ENCODE measurements at places on chromosomes 5 and 9.

DNA sequence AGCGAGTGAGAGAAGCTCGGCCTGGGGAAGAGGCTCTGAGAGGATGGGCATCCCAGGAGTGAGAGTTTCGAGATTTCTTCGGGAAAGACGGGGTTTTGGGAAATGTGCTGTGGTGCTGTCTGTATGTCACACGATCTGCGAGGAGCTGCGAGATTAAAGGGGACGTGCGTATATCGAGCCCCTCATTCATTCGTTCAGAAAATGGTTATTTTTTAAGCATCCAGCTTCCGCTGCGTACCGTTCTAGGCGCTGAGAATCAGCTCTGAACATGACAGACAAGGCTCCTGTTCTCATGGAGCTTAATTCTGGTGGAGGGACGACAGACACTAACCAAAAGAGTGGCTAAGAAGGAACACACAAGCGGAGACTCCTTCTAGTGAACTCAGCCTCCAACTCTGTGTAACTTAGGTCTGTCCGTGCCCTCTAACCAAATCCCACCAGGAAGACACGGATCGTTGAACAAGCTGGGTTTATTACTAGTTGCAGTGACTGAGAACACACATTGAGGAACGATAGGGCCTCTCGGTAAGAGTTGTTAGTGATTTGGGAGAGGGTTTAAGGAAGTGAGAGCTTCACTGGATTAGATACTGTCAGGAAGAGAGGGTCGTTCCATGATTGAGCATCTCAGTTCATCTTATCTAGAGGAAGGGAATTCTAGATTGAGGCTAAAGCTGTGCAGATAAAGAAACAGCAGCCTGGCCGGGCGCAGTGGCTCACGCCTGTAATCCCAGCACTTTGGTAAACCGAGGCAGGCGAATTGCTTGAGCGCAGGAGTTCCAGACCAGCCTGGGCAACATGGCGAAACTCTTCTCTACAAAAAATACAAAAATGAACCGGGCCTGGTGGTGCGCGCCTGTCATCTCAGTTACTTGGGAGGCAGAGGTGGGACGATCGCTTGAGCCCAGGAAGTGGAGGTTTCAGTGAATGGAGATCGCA is 1.0 kb upstream of the FBXW11 start:
- no peak for DNase-seq

DNA sequence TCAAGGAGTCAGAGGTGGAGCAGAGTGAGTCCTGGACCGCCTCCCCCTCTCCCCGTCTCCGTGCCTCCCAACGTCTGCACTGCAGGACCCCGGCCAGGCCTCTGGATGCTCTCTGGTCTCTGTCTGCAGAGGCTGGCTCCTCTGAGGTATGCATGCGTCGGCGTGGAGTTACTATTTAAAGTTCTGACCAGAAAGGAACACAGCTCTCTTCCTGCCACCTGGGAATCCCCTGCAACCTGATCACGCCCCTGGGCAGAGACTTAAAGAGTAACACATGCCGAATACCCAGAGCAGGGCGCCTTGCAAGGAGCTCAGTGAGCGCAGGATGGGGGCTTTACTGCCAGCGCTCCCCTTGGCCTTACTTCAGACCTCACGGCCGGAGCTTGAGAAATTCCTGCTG is 16.0 kb downstream of the ANXA6 start:
- DNase-seq, result no peak

DNA sequence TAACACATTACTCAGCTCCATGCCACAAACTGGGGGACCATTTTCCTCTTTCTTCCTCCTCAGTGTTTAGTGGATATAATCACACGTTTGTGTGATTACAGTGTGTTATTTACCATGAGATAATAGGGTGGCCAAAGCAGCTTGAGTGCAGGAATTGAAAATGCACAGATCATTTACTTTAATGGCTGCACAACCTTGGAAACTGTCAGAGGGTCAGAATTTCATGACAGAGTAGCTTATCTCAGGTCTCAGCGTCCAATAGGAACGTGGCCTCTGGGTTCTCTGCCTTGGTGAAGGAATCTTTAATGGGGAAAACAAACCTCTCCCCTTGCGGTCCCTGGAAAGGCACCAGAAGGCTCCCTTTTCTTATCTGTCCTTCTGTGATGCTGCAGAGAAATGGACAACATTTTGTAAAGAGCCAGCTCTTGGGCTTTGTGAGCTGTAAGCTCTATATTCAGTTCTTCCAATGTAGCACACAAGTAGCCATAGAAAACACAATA is 87.4 kb upstream of the CD180 start:
- DNase-seq, result no peak

DNA sequence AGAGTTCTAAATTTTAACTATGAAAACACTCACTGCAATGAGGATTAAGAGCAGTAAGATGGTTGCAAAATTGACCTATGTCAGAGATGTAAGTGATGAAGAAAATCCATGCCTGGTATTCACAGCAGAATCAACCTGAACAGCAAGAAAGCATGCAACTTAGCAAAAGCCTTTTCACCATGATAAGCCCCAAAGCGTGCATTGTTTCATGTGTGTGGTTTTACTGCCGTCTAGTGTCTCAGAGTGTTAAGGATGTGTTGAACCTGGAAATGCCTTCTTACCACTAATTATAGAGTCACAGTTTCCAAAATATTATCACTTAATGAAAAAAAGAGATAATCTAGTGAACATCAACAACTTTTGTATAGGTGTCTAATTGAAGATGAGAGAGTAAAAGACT is 415.2 kb upstream of the TRPC7 start:
- no peak for DNase-seq

- DNase-seq, result no peak
Observed at GRCh38 chr5:41876678-41877077, 6.5 kb upstream of the OXCT1 start.

- no peak for DNase-seq
Observed at GRCh38 chr9:35691334-35691650, 1.6 kb upstream of the TPM2 start.

- peak; percentile 70 for DNase-seq
Observed at GRCh38 chr5:180090098-180090768, 18.7 kb upstream of the RNF130 start.

- no peak for DNase-seq
Observed at GRCh38 chr5:138282920-138283742, 8.7 kb upstream of the GFRA3 start.

GRCh38 chr9:5435912-5436311 is 1.8 kb downstream of the PLGRKT start:
- DNase-seq, result no peak

DNA sequence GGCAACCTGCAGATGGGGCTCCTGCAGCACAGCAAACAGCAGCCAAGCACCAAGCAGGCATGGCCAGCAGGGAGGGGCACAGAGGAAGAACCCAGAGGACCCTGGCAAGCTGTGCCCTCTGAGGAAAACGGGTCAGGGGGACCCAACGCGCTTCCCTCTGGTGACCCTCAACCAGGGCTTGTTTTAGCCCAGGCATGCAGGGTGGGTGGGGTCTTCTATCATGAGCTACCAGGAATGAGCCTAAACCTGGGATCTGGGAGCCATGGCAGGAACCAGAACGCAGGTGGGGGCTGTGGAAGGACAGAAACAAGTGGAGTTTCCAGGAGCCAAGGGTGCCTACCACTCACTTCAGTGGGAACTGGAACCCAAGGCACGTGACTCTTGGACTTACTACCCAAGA is 20.9 kb downstream of the IPPK start:
- DNase-seq, result no peak

DNA sequence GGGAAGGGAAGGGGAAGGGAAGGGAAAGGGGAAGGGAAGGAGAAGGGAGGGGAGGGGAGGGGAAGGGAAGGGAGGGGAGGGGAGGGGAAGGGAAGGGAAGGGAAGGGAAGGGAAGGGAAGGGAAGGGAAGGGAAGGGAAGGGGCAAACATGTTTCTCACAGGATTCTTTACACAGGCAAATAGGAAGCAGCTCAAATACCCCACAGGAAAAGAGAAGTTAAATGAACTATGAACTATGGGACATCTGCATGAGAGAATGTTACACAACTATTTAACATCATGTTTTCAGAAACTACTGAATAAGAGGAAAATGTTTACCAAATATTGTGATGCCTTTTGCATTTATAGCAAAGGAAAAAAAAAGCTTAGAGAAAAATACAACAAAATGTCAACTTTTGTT is 125.4 kb upstream of the SLC30A5 start:
- DNase-seq, result no peak

GRCh38 chr9:16987026-16987425 is 116.6 kb upstream of the BNC2 start:
- no peak for DNase-seq

- no peak for DNase-seq
Observed at GRCh38 chr9:107439991-107440456, 49.5 kb downstream of the KLF4 start.

DNA sequence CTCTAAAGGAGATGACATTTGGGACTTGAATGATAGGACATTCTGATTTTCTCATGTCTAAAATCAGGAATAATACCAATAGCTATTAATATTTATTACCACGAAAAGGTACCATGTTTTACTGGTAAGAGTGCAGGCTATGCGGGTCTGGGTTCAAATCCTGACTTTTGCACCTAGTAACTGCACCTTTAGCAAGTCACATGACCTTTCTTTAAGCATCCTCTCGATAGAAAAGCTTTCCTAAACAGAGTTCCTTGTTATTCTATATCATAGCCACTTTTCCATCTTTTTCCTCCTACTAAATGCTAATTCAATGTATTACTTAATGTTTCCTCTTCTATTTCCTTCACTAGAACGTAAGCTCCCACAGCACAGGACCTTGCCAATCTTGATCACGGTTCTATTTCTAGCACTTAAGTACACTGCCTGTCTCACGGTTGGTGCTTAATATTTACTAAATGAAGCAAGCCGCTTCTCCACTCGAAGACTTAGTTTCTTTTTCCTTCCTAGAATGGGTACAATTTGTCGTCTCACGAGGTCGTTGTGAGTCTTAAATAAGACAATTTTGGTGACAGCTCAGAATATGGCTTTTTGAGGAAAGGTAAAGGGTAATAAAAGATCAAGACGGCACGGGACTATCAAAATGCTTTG is 816 bp downstream of the RBM18 start:
- no peak for DNase-seq

- no peak for DNase-seq
Observed at GRCh38 chr9:126240835-126241234, 85.8 kb upstream of the MVB12B start.

DNA sequence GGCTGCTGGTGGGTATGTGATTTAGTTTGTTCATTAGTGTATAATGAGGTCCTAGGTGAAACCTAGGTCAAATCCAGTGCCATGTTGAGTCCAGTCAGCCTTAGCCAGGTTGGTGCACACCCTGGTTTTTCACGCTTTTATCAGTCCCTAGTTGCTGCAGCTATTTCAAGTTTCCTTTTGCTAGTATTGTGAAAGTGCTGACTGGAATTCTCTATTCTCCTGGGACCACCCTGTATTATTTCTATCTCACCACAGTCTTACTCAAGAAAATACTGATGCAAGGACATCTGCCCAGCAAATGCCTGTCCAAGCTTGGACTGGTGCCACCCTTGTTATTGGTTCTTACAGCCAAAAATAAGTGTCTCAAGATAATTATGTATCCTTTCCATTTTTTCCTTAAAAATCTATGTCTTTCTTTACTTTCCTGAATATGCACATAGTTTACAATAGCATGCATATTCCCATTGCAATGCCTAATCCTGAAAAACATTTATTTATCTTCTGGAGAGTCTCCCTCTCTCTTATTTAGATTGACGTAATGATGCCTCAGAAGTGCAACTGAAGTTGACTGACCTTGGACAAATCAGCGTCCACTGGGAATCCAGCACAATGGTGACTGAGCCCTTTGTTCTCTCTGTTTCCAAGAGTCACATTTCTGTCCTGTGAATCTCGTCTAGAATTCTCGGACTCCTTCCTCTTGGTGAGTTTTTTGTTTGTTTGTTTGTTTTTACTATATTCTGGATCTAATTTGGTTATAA is 1075.0 kb downstream of the CDH9 start:
- no peak for DNase-seq

DNA sequence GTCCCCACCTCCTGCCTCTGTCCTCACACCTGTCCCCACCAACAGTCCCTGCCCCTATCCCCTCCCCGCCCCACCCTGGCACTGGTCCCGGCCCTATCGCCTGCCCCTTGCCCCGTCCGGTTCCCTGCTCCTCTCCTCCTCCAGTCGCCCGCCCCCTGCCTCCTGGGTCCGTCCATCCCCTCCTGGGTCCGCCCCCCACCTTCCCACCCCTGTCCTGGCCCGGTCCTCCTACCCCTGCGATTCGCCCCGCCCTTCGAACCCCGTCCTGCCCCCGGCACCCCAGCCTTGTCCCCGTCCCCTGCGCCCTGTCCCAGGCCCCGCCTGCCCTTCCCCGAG is 372 bp downstream of the EDF1 start:
- no peak for DNase-seq

GRCh38 chr9:98691890-98692289 is 16.8 kb downstream of the GABBR2 start:
- DNase-seq, result no peak
